Activated T-cell treated with anti-CD3 and anti-CD28 coated beads for 48 hours (primary cell): ENCODE measurements at places on chromosomes 11 and 22.

- DNase-seq: no peak
Observed at GRCh38 chr22:32389685-32390084, 22.4 kb downstream of the RTCB start.

DNA sequence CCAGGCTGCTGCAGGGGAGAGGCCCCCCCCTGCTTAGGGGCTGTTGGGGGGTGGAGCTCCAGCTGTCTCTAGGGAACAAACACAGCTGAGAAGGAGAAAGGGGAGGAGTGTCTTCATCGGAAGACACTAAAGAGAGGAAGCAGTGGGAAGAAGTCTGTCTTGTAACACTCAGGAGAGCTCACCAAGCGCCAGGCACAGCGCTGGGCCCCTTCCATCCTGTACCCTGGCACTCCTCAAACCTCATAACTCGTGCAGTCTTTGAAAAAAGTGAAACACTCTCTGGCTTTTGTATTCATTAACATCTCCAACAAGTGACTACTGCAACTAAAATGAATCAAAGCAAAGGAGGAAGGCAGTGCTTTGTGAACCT, 67.4 kb upstream of the PRDM11 start:
- no peak for DNase-seq

- no peak for DNase-seq
Observed at GRCh38 chr22:20531154-20531403, 23.7 kb downstream of the MED15 start.

- DNase-seq: no peak
Observed at GRCh38 chr11:43278193-43278956, 33.4 kb upstream of the API5 start.

DNA sequence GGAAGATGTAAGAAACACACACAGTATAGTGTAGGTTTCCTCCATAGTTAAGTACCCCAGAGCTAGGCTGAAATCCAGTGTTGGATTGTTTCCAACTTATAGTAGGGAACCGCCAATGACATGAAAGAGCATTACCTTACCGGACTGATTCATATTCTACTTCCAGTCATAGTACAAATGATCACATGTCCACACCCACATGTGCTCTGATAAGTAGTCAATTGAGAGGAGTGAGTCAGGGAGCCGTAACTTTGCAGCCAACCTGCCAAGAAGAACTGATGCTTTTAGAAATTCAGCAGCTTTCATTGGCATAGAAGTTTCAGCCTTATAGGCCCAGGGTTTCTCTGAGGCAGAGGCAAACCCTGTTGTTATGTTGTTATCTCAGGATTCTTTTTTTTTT, 240.6 kb downstream of the ETS1 start:
- DNase-seq: no peak

DNA sequence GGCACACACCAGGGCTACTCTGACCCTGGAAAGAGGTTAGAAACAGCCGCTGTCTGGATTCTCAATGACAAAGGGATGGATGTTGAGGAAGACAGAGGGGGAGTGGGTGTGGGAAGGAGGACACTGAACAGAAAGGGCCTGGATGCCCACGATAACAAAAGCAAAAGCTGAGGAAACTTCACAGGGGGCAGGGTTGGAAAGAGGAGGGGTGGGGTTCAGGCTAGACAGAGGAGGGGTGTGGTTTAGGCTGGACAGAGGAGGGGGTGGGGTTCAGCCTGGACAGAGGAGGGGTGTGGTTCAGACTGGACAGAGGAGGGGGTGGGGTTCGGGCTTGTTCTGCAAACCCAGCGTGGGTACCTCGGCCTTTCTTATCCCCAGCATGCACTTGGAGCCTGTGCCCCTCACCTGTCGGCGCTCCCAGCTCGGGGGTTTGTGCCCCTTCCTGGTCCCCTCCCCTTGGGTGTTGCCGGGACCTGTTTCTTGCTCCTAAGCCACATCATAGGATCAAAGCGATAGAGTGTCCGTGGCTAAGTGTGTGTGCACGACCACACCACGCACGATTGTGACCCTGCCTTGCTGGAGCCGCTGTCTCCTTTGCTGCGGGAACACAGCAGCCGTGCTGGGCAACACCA, 75.6 kb downstream of the BRD1 start:
- no peak for DNase-seq

DNA sequence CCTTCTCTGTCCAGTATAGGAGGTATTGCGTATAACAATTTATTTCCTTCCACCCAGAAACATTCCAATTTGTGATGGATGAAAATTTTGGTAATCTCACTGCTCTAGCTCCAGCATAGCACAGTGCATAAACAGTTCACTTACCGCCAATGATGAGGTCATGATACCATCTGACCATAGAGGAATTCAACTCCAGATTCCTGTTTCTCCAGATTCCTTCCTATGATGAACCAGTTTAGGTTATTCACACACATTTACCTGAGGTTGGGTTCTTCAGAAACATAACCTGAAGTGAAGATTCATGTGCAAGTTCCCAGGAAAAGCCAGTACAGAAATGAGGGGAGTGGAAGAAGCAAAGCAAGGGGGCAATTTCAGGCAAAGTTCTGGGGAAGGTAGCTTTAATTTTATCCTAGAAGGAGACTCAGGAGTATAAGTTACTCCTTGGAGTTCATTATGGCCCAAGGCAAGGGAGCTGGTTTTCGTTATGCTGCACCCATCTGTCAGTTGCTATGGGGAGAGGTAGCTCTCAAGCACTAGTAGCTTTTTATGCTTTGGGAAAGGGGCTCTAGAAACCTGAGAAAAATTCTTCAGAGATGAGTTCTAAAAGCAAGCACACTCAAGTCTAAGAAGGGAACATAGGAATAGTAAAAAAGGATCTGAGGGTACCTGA, 121.6 kb downstream of the CASP12 start:
- no peak for DNase-seq

- no peak for DNase-seq
Observed at GRCh38 chr11:6794639-6795038, 4.8 kb downstream of the OR6A2 start.

DNA sequence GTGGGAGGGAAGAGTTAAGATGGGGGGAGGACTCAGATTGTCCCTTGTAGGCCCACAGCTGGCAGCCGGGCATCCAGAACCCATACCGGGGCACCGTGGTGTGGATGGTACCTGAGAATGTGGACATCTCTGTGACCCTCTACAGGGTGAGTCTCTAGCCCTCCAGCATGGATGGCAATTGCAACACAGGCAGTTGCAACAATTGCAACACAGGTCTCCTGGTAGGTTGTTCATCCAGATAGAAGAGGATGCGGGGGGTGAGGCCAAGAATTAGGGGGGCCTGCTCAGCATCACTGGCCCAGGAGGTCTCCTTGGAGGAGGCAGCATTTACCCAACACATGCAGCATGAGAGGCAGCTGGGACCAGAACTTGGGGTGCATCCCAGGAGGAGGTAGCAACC, 3.4 kb downstream of the EHBP1L1 start:
- no peak for DNase-seq

DNA sequence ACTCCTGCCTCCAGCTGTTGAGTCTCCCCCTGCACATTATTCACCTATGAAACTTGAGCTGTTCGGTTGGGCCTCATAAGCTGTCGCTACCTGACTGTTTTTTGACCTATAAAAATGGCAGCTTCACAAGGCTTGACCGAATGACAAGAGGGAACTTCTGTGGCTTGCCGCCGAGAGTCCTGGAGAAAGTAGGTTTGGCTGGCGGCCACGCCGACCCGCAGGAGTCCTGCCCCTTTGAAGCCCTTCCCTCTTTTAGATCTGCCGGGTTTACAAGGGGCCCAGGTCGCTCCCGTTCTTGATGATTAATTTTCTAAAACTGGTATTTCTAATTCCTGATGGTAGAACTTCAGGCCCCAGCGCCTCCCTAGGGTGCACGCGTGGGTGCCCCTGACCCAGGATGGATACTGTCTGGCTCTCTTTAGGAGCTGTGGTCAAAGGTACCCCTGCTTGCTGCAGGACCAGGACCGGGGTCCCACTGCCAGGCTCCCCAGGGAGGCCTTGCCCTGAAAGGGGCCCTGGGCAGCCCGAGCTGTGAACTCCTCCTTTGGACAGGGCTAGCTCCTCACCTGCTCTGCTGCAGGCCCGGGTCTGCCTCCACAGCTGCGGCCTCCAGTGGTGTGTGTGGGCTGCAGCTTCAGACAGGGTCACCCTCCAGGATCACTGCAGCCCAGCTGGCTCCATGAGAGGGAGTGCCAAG, 171.8 kb downstream of the CTTN start:
- no peak for DNase-seq

- peak; percentile 17 for DNase-seq
Observed at GRCh38 chr11:8342821-8343681, 79.4 kb upstream of the LMO1 start.

- no peak for DNase-seq
Observed at GRCh38 chr11:66686801-66687750, 9.4 kb upstream of the RBM4B start.

DNA sequence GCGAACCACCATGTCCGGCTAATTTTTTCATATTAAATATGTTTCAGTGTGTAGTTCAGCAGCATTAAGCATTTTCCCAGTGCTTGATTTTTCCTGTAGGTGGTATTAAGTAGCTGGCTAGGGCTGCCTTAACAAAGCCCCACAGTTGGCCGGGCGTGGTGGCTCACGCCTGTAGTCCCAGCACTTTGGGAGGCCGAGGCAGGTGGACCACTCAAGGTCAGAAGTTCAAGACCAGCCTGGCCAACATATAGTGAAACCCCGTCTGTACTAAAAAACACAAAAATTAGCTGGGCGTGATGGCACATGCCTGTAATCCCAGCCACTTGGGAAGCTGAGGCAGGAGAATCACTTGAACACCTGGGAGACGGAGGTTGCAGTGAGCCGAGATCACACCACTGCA, 33.5 kb upstream of the TOLLIP start:
- DNase-seq: no peak

DNA sequence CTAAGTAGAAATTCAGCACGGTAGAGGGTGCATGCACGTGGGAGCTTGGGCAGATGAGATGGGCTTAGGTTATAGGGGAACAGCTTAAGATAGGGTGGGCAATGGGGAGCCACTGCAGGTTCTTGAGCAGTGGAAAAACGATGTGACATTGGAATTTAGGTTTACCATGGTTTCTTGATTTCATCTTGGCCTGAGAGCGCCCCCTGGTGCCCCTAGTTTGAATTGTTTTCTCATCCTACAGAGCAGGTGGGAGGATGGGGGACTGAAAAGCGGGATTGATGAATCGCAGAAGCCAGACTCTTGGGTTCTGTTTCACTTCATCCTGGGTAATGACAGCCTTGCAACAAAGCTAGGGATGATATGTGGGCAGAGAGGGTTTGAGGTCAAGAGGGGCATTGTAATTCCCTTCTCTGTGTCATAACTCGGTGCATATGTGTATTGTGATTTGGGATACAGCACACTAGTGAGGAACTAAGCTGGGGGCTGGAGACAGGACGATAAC, 6.7 kb upstream of the MCAM start:
- DNase-seq: peak; percentile 69

DNA sequence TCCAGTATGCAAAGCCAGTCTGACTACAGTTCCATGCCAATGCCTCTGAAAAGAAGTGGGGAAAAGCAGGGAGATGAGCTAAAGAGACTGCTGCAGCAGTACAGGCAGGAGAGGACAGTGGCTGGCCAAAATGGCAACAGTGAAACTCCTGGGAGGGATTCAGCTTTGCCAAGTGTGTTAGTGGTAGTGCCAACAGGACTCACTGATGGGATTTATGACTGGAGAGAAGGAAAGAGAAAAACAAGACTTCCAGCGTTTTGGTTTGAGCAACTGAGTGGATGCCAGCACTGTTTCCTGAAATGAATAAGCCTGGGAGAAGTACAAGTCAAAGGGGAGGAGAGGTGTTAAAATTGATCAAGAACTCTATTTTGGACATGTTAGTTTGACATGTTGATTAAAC, 80.9 kb downstream of the PLEKHA7 start:
- no peak for DNase-seq

GRCh38 chr11:129976328-129976727, 26.3 kb downstream of the PRDM10 start:
- no peak for DNase-seq
